ENCODE measurements at places on chromosomes 1 and 21. TPM values are rescaled to one million over a fixed set of nuclear protein-coding genes. Genes with fewer than 3 reads are reported as not detected.
A peak's percentile ranks its signal among the peaks of the same experiment; 100 is the strongest.

DNA sequence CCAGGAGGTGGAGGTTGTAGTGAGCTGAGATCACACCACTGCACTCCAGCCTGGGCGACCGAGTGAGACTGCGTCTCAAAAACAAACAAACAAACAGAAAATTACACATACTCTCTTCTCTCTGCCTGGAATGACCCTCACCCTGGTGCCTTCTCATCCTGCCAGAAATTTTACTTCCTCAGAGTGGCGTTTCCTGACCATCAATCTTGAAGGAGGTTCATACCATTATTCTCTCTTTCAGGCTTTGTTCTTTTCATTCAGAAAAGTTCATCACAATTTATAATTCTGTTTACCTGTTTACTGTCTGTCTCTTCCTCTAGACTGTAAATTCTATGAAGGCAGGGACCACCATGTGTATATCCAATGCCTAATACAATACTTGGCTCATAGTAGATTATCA is 79.3 kb downstream of the RPS6KA1 start:
- DNase-seq: no peak

GRCh38 chr1:53375440-53375839 is 47.6 kb upstream of the LRP8 start:
- peak; percentile 43 for DNase-seq

GRCh38 chr1:153277852-153278251 is 18.4 kb downstream of the LORICRIN start:
- DNase-seq: no peak

GRCh38 chr1:196527919-196528318 is 80.3 kb downstream of the KCNT2 start:
- DNase-seq: no peak

DNA sequence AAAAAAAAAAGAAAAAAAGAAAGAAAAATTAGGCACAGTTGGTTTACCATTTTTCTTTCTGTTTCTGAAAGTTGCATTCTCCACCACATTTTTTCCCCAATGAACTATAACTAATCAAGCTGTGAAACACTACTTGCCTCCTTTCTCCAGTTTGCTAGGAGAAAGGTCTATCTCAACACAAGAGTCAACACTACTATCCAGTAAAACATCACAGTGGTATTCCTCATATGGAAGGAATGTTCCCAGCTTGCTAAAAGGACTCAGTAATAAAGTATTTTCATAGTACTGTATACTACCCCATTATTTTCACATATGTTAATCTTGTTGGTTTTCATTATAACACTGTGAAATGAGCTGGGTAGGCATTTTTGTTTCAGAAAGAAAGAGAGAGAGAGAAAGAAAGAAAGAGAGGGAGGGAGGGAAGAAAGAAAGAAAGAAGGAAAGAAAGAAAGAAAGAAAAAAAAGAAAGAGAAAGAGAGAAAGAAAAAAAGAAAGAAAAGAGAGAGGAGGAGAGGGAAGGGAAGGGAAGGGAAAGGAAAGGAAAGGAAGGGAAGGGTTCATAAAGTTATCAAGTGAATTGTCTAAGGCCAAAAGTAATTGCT is 7.9 kb downstream of the PTGER3 start:
- DNase-seq: no peak

Gene MARK1
- 11.6 TPM for total RNA-seq

GRCh38 chr1:11893907-11894251 is 32.3 kb downstream of the KIAA2013 start:
- DNase-seq: no peak

GRCh38 chr1:246875041-246876026 is 56.4 kb downstream of the AHCTF1 start:
- DNase-seq: no peak

DNA sequence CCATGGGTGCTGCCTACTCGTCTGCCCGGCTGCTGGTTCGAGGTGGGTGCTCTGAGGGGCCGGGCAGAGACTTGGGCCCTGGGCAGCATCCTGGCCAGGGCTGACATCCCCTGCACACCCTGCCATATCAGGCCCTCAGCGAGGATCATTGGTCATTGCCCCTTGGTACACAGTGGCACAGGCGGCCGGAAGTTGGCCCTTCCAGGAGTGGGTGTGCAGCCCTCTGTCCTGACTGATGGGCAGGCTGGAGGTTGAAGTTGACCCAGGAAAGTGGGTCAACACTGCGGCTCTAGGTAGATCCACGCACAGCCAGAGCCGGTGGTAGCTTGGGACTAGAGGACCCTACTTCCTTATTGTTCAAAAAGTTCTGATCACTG is 72.9 kb downstream of the TRIM11 start:
- DNase-seq: no peak

Gene TSHB
- not detected for total RNA-seq

- no peak for DNase-seq
These were observed 904 bp downstream of the KLF17 start for GRCh38 chr1:44119525-44119924.

- DNase-seq: no peak
These were observed 118.4 kb upstream of the KRTAP19-8 start for GRCh38 chr21:31156662-31157061.

DNA sequence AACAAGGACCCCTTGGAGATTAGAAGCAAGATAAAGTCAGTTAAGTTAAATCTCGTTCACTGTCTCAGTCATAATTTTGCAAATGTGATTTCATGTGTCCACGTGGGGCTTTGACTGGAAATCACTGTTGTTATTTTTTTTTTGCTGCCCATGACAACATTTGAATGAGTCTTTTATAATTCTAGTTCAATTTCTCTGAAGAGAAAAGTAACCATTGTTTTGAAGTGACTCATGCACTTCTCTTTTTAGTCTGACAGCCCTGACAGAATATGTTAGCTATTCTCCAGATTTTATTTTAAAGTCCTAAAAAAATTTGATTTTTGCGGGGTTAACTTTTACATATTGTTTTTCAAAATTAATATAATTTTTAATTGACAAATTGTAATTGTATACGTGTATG is 30.7 kb upstream of the NLRP3 start:
- DNase-seq: no peak

- no peak for DNase-seq
These were observed 12.3 kb upstream of the SEMA4A start for GRCh38 chr1:156140879-156141707.

Gene ZFP69
- total RNA-seq: 2.8 TPM

Gene LEFTY2
- 2.6 TPM for total RNA-seq

DNA sequence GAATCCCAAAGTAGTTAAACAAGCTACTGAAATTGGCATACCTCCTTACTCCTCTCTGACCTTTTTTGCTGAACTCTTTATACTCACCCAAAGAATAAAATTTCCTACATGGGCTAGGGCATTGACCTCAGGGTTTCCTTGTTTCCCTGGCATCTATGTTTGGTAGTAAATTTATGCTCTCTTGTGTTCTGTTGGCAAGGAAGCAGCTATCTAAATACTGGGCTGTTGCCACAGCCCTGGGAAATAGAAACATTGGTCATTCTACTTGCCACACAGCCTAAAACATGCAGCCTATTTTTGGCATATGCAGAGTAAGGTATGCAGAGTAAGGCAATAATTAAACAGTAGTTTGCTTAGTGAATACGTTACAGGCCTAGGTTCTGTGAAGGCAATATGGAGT is 351.4 kb downstream of the HLX start:
- no peak for DNase-seq

Gene FOXO6
- total RNA-seq: 5.7 TPM

GRCh38 chr21:45228656-45229240 is 58.9 kb downstream of the POFUT2 start:
- DNase-seq: no peak

Gene GPR89A
- 12.3 TPM for total RNA-seq

DNA sequence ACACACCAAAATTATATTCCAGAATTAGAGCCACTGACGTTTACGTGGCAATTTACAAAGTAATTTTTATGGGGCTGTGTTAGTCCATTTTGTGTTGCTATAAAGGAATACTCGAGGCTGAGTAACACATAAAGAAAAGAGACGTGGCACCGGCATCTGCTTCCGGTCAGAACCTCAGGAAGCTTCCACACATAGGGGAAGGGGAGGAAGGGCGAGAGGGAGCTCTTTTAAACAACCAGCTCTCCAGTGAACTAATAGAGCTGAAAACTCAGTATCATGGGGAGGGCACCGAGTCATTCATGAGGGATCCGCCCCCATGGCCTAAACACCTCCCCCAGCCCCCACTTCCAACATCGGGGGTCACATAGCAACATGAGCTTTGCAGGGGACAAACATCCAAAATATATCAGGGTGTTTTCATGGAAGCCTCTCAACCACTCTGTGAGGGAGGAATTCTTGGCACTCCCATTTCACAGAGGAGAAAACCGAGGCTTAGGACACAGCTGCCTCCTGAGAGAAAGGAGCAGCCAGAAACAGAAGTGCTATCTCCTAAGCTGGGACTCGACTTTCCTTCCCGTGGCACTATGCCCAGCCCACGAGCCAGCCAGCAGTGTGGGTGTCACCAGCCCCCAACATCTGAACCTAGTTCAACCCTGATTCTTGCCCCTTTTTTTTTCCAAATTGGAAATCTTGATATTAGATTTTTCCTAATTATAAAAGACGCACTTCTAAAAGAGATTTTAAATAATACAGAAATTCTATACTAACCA is 29.2 kb downstream of the MIS18A start:
- no peak for DNase-seq

- DNase-seq: no peak
These were observed 54.0 kb upstream of the CNN3 start for GRCh38 chr1:94980582-94981574.

DNA sequence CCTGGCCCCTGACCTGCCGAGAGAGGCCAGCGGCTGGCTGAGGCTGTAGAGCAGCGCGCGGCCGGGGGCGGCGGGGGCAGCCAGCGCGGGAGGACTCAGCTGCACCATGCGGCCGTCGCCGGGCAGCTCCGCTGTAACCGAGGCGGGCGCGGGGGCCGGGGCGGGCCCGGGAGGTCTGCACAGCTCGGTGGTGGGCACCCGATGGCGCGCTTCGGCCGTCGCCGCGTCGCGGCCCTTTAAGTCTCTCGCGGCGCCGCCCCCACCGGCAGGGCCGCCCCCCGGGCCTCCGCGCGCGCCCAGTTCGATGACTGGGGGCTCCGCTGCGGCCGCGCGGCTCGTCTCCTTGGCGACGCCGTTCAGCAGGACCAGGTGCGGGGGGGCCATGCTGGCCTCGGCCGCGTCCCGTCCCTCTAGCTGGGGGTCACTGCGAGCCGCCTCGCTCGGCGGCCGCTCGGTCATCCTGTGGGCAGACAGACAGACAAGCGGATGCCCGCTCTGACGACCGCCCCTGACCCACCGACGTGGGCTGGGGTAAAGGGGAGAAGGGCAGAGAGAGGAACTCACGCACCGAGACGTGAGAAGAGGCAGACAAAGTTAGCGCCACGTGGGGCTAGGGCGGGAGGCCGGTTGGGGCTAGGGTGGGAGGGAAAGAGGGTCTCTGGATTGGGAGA is 6.5 kb downstream of the TAL1 start:
- DNase-seq: no peak
